ENCODE measurements at places on chromosomes 7 and 10.
A peak's percentile ranks its signal among the peaks of the same experiment; 100 is the strongest.

- no peak for DNase-seq
Observed at GRCh38 chr10:97102441-97102840, 83.3 kb downstream of the SLIT1 start.

- no peak for DNase-seq
Observed at GRCh38 chr7:20786779-20787659, at the start of gene SP8. TSS of gene SP8 (minus strand) at chr7:20786886. CDS start at chr7:20786798, 88 bp downstream.

GRCh38 chr7:66950311-66950710, 29.3 kb downstream of the TMEM248 start:
- no peak for DNase-seq

DNA sequence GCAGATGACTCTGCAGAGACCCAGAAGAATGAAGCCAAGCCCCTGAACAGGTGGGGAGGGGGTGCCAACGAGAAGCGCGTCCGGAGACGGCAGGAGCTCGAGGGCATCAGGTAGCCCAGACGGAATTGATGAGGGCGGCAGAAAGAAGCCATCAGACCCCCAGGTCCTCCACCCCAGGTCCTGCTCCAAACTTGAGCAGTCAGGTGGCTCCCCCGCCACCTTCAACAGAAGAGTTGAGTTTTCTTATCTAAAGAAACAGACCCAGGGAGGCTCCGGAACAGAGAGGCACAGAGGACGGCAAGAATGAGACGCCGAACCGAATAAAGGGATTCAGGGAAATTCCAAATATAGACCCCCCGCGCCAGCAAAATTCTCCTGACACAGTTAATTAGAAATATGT, 22.2 kb downstream of the RGS10 start:
- no peak for DNase-seq

DNA sequence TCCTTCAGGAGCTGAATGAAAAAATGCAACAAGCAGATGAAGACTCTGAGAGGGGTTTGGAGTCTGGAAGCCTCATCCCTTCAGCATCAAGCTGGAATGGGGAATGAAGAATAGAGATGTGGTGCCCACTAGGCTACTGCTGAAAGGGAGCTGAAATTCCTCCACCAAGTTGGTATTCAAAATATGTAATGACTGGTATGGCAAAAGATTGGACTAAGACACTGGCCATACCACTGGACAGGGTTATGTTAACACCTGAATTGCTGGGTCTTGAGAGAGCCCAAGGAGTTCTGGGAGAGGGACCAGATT, 5.4 kb downstream of the IFIT2 start:
- DNase-seq: no peak

DNA sequence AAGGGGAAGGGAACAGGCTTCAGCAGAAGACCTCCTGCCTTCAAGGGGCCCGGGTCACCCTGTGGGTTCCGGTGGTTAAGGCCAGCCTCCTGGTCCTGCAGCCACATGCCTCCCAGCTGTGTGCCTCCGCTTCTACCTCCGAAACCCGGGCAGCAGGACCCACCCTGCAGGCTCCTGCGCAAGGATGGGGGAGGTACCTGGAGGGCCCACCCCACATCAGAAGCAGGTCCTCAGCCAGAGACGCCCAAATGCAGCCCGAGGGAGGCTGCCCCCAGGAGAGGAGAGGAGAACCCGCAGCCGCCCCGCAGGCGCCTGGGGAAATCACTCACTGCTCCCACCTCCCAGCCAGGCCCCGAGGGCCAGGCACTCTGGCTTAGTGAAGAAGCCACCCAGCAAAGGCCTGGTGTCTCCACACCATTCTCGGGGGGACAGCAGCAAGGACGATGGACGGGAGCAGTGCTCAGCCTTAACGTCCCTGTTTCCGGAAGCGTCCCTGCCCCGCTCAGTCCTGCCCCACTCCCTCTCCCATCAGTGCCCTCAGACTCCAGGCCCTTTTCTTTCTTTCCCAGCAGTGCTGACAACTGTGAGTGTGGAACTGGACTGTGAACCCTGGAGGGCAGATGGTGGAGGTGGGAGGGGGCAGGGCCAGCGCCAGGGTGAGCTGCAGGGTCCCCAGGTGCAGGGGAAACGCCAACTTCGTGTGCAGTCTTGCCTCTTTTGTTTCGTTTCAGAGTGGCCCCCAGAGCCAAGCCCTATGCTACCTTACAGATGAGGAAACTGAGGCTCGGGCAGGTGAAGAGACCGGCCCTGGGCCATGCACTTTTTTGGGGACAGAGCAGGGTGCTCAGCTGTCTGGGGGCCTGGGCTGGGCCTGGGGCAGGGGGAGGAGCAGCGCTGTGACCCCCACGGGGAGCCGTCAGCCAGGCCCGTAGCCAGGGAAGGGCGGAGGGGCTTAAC, 138.0 kb downstream of the FAM53B start:
- no peak for DNase-seq

DNA sequence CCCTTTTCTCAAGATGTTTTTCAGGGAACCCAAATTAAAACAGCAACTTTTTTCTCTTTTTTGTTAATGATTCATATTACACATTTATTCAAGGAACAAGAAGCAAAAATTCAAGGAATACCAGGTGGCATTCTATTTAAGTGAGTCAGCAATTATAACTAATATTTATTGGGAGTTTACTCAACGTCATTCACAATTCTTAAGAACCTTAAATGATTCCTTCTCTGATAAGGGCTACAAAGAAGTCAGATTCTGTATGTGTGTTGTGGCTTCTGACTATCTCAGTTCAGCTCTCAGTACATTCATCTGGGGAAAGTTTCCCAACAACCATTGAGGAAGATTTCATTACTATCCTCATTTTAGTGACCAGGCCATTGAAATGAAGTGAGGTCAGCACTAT, 470.7 kb upstream of the AKR1E2 start:
- DNase-seq: peak; percentile 7

DNA sequence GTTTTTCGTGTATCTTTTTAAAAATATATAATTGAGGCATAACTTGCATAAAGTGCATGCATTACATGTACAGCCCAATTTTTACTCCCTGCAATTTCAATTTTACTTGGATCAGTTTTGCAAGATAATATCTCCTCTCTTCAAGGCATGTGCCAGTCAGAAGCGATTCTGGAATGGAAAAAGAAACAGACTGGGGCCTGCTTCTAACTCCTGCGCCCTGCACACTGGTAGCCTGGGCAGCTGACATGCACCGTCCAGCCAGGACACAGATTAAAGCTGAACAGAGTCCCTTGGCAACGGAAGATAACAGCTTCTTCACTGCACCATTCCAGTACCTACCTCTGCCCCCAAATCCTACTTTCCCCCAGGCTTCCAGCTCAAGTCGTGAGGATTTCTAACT, 182.1 kb downstream of the FAM107B start:
- DNase-seq: no peak

DNA sequence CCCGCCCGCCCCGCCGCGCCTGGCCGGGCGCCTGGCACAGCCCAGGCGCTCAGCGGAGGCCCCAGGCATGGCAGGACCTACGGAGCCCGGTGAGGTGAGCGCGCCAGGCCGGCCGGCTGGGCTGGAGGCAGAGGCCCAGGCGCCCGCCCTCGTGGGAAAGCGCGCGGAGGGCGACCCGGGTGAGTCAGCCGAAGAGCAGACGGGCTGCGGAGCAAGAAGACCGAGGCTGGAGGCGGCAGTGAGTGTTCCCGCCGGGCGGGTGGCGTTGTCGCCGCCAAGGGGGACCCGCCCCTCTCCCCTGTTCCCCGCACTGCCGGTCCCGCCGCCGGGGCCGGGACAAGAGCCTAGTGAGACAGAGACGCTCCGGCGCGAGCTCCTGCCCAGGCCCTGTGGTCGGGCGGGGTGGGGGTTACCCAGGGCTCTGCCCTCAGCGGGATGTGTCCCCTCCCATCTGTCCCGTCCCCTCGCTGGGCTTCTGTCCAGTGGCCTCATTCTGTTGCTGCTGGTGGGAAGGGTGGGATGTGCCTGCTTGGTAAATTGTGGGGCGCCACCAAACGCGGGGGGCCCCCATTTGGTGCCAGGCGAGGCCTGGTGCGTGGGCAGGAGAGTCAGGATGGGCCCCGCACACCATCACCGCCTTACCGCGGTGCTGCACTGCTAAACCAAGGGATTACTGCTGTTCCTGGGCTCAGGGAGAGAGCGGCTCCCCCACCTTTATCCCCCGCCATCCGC, 17.0 kb upstream of the NODAL start:
- DNase-seq: peak; percentile 82

DNA sequence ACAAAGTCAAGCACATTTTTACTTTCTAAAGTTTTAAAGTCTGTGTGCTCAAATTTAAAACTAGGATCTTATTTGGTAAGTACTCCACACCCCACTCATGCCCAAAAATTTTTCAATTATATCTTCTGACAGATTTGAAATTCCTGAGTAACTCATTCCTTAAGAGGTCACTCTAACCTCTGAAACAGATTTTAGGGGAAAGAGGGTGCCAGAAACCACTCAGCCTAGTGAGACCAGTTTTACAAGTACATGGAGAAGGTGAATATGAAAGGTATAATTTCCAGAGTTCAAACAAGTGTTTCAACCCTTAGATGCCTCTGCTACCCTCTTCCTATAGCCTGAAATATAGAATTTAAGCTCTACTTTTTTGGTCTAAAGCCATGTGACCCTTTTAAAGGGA, 79.2 kb downstream of the C7orf25 start:
- no peak for DNase-seq

DNA sequence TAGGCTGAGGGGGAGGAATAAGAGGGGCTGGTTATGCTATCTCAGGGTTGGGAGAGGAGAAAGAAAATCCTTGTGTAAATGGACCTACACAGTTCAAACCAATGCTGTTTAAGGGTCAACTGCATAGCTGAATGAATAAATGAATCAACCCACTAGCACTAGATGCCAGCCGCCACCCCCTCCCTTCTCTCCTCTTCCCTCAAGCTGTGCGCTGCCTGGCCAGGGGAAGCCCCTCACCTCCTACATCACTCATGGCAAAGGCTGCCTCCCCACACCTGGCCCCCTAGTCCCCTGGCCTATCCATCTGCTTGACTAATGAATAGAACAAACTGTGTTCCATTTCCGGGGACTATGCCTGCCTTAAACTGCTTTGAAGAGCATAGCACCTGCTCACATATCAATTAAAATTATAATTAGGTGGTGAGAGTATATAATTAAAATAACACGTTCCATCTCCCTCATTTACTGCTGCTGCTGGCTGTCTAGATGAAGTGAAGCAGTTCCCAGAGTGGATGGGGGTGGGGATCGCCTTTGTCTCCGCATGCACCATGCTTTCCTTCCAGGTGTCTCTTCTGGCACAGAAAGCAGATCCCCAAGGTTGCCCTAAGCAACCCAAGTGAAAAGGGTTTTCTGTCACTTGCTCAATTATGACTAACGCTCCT, 32.6 kb downstream of the GRID1 start:
- no peak for DNase-seq

GRCh38 chr10:61792921-61793320, 108.6 kb upstream of the ARID5B start:
- DNase-seq: no peak

DNA sequence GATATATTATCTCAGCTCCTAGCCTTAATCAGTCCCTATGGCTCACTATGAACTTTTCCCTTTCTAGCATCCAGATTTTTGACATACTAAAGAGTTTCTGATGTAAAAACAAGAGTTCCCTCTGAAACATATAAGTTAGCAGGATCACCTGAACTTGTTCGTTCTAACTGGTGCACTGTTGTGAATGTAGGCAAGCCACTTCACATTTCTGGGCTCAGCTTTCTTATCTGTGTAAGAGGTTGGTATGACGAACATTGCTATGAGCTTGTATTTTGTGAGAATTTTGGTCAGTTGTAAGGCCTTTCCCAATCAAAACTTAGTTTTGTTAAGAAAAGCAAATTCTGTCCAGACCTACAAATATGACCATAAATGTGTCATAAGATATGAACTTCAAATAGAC, 46.1 kb downstream of the MAGI2 start:
- DNase-seq: no peak

- peak; percentile 60 for DNase-seq
Observed at GRCh38 chr7:135748770-135749169, at the start of gene FAM180A. TSS of gene FAM180A (minus strand) at chr7:135748813. CDS start at chr7:135748580, 233 bp downstream.

GRCh38 chr10:71776481-71776925, 3.2 kb upstream of the VSIR start:
- no peak for DNase-seq

DNA sequence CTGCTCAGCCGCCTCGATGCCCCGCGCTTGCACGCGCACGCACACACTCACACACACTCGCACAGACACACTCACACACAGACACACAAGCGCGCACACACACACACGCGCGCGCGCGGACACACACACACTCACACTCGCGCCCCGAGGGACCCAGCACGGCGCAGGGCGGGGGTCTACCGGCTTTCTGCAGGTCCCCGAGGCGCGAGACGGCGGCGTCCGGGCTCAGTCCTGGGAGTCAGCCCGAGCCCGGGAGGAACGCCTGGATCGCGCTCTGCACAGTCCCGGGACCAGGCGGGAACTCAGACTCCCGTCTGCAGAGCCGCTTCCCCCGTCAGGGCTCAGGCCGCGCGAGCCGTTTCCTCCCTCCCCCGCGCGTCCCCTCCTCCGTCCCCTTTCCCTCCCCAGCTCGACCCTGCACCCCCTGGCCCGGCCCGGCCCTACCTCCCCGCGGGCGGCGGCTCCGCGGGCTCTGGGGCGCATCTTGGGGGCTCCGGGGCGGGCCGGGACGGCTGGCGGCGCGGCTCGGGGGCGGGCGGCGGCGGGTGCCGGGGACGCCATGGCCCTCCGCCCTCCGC, 464 bp downstream of the DENND2A start:
- peak; percentile 53 for DNase-seq

- no peak for DNase-seq
Observed at GRCh38 chr10:109886781-109887140, 36.5 kb downstream of the XPNPEP1 start.

DNA sequence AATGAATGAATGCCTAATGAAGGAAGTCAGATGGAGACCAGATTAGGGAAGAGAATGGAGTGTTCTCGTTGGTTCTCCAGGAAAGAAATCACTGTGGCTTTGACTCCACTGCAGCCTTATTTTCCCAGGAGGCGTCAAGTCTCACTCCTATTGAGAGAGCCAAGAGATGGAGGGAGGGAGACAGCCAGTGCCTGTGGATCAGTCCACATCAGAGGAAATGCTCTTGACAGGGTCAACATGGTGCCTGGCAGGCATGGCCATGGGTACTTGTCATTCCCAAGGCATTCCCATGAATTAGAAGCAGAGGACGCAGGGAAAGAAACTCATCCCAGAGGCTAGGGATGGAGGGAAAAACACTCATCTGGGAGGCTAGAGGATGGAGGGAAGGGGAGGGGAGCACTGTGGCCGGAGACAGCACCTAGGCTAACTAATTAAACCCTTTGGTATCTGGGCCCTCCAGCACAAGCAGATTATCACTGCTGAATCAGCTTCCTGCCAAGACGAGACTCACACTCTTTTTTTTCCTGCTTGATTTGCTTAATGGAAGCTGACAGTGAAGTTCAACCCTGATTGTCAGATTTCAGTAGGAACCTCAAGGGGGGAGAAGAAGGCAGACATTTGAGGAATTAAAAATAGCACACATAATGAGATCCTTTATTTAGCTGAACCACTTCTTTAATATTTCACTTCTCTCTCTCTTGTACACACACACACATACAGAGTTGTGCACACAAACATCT, 1233.2 kb upstream of the AUTS2 start:
- DNase-seq: no peak

DNA sequence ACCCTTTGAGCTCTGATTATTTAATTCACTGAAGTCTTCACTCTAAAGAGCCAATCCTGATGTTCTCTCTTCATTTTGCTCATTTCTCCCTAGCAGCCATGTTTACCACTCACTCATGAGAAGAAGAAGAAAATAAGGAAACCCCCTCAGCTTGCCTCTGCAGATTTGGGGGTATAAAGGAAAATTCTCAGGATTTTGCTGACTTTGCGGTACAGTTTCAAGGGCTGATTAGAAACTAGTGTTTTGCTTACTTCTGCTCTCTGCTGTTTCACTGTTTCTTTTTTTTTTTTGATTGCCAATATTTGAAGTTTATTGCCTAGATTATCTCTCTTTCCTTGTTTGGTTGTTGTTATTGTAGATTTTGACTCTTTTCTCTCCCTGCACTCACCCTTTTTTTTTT, 23.4 kb downstream of the PCBD1 start:
- DNase-seq: no peak
